ENCODE measurements at places on chromosomes 1 and 21. TPM values are rescaled to one million over a fixed set of nuclear protein-coding genes. Genes with fewer than 3 reads are reported as not detected.

- no peak overlapping the region for H3K4me3 ChIP-seq
- H3K27ac ChIP-seq, result no peak overlapping the region
- no peaks in the 10 kb centered on the region for H3K27me3 ChIP-seq
- H3K36me3 ChIP-seq, result peaks cover 24% of the 10 kb centered on the region
These were observed 55.8 kb downstream of the SLC45A1 start for GRCh38 chr1:8373581-8374241.

DNA sequence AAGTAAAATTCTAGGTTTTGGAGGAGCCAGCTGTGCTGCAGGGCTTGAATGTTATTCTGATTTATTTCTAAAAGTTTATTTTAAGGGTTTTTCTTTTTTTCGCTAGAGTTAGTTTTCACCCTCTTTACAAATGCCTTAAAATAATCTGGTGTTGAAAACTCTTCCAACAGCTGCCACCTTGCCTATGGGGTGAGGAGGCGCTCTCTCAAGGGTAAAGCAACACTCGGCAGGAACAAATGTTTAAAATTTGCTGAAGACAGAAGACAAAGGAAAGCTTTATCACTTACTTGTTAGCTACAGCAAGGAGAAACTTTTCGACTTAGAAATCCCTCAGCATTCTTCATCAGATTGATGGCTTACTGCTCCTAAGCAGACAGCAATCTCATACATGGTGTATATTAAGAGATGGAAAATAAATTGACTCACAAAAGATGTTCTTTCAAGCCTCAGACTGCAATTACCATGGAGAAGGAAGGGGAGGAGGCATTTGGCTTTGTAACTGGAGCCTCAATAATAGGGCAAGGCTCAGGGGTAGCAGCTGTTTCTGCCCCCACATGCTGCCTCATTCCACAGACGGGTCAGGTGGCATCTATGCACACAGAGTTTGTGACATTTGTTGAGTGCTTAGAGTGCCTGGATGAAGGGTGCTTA, 79.8 kb upstream of the RALGPS2 start:
- no peak overlapping the region for H3K4me3 ChIP-seq
- H3K4me1 ChIP-seq, result no peaks in the 10 kb centered on the region
- DNase-seq, result no peak
- no peaks in the 10 kb centered on the region for H3K36me3 ChIP-seq

GRCh38 chr1:229843627-229844238, 217.7 kb downstream of the URB2 start:
- H3K27me3 ChIP-seq, result peaks cover 26% of the 10 kb centered on the region
- peaks cover 2% of the 10 kb centered on the region for H3K4me1 ChIP-seq
- no peak overlapping the region for H3K27ac ChIP-seq
- no peak overlapping the region for H3K4me3 ChIP-seq
- H3K36me3 ChIP-seq, result no peaks in the 10 kb centered on the region

GRCh38 chr1:226202246-226202645, 15.7 kb upstream of the ACBD3 start:
- H3K4me1 ChIP-seq, result no peaks in the 10 kb centered on the region
- no peak overlapping the region for H3K4me3 ChIP-seq
- no peak overlapping the region for H3K27ac ChIP-seq
- no peaks in the 10 kb centered on the region for H3K36me3 ChIP-seq

DNA sequence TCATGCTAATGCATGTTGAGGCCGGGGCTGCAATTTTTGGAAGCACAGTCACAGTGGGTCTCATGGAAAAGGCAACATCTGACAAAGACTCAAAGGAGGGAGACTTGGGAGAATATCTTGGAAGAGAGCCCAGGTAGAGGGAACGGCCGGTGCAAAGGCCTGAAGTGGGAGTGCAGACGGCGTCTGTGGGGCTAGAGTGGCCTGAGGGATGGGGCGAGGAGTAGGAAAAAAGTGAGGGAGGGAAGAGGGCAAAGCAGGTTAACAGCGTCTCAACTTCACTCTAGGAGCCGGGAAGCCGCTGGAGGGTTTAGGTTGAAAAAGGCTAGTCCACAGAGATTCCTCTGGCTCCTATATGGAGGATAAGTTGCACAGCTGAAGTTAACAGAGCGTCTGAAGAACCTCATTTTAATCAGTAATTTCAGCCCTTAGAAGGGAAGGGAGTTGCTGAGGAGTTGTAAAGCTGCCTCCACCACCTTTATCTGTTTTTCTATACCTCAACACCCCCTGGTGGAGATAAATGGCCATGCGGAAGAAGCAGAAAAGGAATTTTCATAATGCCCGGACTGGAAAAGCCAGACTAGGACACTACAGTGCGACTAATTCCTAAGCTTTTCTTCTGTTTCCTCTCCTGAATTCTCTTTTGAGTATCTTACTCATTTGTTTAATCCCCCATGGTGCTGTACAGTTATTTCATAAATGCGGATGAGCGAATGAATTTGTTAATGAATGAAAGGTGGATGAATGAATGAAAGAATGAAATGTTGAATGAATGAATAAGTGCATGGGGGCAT, 78.7 kb upstream of the ZNF281 start:
- H3K27ac ChIP-seq, result no peak overlapping the region
- no peaks in the 10 kb centered on the region for H3K36me3 ChIP-seq
- DNase-seq, result peak; percentile 58
- H3K4me3 ChIP-seq, result no peak overlapping the region
- peaks cover 20% of the 10 kb centered on the region for H3K27me3 ChIP-seq
- peaks cover 8% of the 10 kb centered on the region for H3K4me1 ChIP-seq

DNA sequence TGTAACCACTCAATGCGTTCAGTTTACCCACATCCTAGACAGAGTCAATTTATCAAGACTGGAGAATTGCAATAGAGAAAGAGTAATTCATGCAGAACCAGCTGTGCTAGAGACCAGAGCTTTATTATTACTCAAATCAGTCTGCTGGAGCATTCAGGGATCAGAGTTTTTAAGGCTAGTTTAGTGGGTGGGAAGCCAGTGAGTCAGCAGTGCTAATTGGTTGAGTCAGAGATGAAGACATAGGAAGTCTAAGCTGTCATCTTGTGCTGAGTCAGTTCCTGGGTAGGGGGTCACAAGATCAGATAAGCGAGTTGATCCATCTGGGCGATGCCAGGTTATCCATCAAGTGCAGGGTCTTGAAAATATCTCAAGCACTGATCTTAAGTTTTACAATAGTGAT, 499.6 kb downstream of the MRPL39 start:
- H3K27me3 ChIP-seq, result no peaks in the 10 kb centered on the region
- H3K4me3 ChIP-seq, result no peak overlapping the region
- no peaks in the 10 kb centered on the region for H3K36me3 ChIP-seq
- DNase-seq, result no peak
- H3K27ac ChIP-seq, result no peak overlapping the region

- no peak overlapping the region for H3K27ac ChIP-seq
- H3K27me3 ChIP-seq, result no peaks in the 10 kb centered on the region
- peaks cover 72% of the 10 kb centered on the region for H3K36me3 ChIP-seq
These were observed 18.9 kb downstream of the ALDH9A1 start for GRCh38 chr1:165679282-165680036.

DNA sequence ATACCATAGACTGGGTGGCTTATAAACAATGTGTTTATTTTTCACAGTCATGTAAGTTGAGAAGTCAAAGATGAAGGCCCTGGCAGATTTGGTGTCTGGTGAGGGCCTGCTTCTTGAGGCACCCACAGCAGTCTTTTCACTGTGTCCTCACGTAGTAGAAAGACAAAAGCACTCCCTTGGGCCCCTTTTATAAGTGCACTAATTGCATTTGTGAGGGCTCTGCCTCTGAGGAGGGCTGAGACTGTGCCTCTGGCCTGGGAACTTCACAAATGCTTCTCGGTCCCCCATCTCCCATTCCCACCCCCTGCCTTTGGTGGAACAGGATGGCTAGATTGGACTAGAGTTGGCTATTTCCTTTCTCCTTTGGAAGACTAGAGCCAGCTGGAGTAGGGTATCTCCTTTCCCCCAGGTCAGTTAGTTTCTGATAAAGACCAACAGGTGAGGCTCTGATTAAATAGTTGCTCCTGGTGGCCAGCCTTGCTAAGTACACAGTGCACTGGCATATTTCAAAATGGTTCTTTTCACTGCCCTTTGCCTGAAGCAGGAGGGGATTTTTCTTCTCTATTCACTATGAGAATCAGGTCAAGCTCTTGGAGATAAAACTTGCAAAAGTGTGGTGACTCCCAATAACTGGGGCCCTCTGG, 82.9 kb downstream of the PLPPR4 start:
- H3K27me3 ChIP-seq, result no peaks in the 10 kb centered on the region
- no peak overlapping the region for H3K27ac ChIP-seq
- H3K4me1 ChIP-seq, result no peaks in the 10 kb centered on the region
- H3K36me3 ChIP-seq, result no peaks in the 10 kb centered on the region

IFI6 gene
- 231 TPM for total RNA-seq

GRCh38 chr1:210535761-210536160, 207.1 kb downstream of the HHAT start:
- no peak overlapping the region for H3K4me3 ChIP-seq
- H3K27ac ChIP-seq, result no peak overlapping the region
- no peaks in the 10 kb centered on the region for H3K4me1 ChIP-seq
- no peaks in the 10 kb centered on the region for H3K27me3 ChIP-seq
- no peaks in the 10 kb centered on the region for H3K36me3 ChIP-seq
- DNase-seq, result no peak

- no peaks in the 10 kb centered on the region for H3K27me3 ChIP-seq
- peak overlapping the region; percentile 67 for H3K27ac ChIP-seq
- DNase-seq, result no peak
- no peak overlapping the region for H3K4me3 ChIP-seq
- H3K4me1 ChIP-seq, result peaks cover 46% of the 10 kb centered on the region
These were observed 26.1 kb downstream of the CD58 start for GRCh38 chr1:116544588-116545358.

GRCh38 chr1:32048440-32048839, 24.3 kb upstream of the TMEM39B start:
- H3K27me3 ChIP-seq, result no peaks in the 10 kb centered on the region
- H3K4me3 ChIP-seq, result no peak overlapping the region
- no peaks in the 10 kb centered on the region for H3K4me1 ChIP-seq
- no peak for DNase-seq
- H3K27ac ChIP-seq, result no peak overlapping the region

METTL18 gene
- total RNA-seq, result 18.4 TPM

GRCh38 chr1:160951443-160952128, 3.0 kb downstream of the ITLN2 start:
- H3K36me3 ChIP-seq, result no peaks in the 10 kb centered on the region
- no peak overlapping the region for H3K4me3 ChIP-seq
- H3K27ac ChIP-seq, result no peak overlapping the region
- peaks cover 11% of the 10 kb centered on the region for H3K4me1 ChIP-seq
